Hepatic stellate cell (primary cell): ENCODE measurements at places on chromosomes 1 and 21.

DNA sequence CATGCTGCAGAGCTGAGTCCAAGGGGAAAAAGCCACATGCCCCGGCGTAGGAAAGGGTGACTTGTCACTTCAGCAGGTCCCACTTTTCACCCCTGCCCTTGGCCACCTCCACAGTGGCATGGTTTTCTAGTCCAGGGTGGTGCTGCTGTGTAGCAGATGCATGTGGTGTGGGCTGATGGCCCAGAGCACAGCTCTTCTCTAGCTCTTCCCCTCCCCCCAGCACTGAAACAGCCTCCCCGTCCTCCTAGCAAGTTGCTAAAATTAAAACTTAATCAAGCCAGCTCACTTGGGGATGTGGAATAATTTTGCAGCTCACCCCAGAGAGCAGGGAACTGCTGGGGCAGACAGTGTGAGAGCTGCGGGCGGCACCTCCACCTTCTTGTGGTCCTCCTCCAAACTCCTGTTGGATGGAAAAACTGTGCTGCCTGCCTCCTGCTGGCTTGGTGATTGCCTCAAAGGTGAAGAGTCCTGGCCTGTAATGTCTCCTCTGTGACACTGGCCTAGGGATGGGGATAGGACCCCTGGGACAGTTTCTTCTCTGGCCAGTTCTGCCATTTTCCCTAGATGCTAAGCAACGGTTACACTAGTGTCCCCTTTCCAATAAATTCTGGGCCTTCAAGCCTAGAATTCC lies 91.6 kb downstream of the RNF220 start:
- no peak for DNase-seq

DNA sequence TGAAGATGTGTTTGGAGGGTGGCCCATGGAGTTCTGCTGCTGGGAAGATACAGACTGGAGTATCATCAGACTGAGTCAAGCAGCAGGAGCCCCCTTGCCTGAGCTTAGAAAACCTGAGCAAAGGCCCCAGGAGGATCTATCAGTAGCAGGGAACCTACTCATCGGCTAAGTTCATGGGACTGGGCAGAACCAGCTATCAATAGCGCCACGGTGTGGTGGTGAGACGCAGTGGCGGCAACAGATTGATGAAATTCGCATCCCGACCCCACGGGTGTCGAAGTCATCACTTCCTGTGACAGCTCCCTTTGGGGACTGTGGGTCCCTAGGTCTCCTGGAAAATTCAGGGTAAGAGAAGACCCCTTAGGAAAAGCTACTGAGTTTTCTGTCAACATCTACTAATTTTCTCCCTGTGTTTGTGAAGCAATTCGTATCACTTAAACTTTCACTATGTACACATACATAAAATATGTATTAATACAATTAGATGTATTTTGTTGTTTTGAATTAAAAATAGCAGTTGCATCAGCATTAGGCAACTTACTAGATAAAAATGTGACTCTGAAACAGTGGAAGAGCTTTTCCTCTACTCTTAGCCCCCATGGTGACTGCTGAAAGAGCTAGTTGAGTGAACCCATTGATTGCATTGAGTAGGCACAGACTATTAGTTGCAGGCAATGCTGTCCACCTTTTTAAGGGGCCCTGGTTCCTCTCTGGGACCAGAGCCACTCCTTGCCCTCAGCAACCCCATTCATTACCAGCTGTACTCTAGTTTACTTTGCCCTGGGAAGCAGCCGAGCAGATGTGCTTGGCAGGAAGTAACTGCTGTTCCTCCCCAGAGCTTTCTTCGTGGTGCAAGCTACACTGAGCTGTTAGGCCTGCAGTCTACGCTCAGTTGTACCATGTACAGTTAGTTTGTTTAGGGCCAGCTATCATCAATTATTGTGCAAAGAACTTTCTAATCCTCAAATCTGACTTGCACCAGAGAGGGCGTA lies 7.3 kb upstream of the CACNA1S start:
- DNase-seq, result peak; percentile 26

DNA sequence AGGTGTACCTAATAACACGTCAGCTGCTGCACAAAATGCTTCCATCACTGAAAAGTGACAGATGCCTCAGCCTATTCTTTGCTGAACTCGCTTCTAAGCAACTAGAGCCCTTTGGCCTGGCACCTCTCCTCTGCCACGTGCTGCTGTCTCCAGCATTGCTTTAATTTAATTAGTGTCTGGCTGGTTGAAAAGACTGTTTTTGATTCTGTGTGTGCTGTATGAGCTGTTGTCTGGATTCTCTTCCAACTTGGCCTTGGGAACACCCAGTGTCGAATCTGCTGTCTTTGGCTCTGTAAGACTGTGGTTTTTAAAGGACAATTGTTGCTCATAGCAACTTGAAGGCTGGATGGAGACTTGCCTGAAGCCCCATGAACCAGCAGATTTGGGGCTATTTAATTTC lies 109.5 kb downstream of the PSMG1 start:
- no peak for DNase-seq

DNA sequence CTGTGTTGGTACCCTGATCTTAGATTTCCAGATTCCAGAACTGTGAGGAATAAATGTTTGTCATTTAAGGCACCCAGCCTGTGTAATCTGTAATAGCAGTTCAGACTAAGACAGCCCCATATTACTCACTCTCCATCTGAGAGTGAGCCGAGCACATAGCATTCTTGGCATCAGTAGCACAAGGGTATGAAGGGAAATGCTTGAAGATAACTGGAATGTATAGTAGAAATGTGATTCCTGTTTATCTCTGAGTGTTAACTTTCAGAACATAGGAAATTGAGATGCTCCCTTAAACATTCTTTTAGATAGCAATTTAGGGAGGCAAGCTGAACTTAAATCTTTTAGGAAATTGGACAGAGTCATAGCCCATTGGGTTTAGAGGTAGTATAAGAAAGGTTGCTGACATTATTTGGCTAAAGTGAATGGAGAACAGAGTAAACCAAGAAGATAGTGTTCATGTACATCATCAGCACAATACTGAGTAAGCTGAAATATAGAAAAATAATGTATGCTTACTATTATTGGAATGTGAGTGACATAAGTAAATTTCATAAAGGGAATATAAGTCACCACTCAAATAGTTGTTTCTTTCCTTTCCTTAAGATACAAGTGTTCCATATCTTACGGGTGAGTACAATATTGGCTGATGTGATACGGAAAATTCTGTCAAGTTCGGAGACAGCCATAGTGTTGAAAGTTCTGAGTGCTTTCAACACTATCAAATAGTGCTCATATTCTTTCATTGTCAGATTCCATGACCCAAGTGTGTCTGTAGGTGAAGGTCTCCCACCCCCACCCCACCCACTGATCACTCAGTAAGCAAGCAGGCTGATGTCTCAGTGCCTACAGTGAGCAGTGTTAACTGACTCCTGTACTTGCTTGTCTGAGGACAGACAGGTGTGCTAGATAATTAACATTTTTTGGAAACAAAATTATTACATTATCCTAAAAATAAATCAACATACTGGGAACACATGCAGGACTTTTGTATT lies 73.7 kb downstream of the LRRC8D start:
- peak; percentile 58 for DNase-seq

DNA sequence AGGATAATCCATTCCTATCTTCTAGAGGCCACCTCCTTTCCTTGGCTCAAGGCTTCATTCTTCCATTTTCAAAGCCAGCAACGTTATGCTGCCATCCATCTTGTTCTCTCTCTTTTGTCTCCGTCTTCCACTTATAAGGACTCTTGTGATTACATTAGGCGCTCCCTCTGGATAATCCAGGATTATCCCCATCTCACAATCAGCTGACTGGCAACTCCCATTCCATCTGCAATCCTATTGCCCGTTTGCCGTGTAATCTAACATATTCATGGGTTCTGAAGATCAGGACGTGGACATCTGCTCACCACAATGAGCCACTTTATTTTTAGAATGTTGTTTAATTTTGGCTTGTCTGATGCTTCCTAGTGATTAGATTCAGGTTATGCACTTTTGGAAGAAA lies 89.3 kb downstream of the EBNA1BP2 start:
- DNase-seq, result no peak

- DNase-seq, result no peak
These were observed 3.0 kb downstream of the TFF2 start for GRCh38 chr21:42347601-42348327.

GRCh38 chr1:235063068-235063765 lies 65.4 kb downstream of the TOMM20 start:
- DNase-seq, result no peak

DNA sequence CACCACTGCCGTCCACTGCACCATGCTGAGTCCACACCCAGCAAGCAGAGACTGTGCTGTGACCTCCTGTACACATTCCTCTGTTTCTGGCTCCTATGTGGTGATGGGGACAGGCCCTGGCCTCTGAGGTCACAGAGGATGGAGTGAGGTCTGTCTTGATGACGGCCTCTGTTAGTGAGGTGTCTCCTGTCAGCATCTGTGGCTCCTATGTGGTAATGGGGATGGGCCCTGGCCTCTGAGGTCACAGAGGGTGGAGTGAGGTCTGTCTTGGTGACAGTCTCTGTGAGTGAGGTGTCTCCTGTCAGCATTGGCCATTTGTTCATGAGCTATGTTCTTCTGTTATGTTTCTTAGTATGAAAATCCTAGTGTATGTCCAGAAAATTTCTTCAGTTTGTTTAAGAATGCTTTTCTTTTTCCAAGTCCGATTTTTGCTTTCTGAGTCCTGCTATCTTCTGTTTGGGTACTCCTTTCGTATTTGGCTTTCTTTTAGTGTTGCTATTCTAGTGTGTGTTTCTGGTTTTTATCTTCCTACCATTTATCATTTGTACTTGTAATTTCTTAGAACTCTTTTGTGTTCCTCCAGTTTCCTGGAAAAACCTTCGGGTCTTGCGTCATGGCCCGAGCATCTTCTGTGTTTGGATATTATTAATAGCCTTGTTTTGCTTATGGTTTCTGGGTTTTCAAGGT lies 13.4 kb downstream of the SNAP47 start:
- no peak for DNase-seq
